Daoy (cell line): ENCODE measurements at places on chromosomes 3 and 15. TPM values are rescaled to one million over a fixed set of nuclear protein-coding genes. Genes with fewer than 3 reads are reported as not detected.
A peak's percentile ranks its signal among the peaks of the same experiment; 100 is the strongest.

DNA sequence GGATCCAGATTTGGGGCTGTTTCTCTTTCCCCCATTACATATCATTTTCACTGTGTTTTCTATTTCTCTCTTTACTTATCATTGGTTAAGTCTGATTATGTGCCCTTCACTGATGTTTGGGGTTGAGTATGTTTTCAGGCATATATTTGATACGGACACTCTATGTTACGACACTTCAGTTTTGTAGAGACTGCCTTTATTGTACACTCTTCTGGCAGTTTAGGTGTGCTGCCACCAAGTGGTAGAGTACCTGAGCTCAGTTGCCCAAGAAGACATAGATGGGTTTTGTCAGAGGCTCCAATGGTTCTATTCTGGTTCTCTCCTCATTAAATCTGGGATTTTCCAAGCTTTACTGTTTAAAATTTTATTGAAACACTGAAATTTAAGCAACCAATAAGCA, 255.0 kb upstream of the ROPN1 start:
- DNase-seq = peak; percentile 36

- DNase-seq = no peak
Measured at GRCh38 chr3:181570472-181570871, 141.3 kb upstream of the SOX2 start.

DNA sequence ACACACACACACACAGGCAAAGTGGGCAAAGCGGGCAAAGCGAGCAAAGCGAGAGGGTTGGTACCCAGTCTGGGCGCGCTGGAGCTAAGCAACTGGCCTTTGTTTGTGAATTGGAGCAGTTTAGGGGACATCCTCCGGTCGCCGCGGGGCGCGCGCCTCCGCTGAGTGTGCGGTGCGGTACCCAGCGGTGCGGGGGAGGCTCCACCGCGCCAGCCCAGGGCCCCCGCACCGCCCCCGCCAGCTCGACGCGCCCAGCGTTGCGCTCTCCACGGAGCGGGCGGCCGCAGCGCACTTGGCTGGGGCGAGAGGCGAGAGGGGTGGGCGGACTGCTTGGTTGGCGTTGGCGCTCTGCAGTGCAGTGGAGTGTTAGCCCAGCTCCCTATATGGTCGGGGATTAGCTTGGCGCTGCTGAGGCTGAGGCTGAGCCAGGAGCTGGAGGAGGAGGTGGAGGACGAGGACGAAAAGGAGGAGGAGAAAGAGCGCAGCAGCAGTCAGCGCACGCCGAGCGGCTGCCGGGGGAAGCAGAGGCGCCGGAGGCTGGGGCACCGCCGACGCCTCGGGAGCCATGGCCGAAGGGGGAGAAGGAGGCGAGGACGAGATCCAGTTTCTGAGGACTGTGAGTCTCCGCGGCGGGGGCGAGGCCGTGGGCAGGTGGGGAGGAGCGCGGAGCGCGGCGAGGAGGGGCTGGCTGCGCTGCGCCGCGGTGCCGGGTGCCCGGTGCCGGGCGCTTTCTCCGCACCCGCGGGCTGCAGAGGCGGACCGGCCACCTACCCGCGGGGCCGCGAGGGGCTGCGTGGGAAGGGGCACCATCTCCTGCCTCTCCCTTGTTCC, at the start of gene RYR3:
TSS of gene RYR3 (plus strand) at position 487 of the 831 bp plus-strand sequence. CDS start at position 566, 79 bp downstream.
- peak; percentile 67 for DNase-seq

DNA sequence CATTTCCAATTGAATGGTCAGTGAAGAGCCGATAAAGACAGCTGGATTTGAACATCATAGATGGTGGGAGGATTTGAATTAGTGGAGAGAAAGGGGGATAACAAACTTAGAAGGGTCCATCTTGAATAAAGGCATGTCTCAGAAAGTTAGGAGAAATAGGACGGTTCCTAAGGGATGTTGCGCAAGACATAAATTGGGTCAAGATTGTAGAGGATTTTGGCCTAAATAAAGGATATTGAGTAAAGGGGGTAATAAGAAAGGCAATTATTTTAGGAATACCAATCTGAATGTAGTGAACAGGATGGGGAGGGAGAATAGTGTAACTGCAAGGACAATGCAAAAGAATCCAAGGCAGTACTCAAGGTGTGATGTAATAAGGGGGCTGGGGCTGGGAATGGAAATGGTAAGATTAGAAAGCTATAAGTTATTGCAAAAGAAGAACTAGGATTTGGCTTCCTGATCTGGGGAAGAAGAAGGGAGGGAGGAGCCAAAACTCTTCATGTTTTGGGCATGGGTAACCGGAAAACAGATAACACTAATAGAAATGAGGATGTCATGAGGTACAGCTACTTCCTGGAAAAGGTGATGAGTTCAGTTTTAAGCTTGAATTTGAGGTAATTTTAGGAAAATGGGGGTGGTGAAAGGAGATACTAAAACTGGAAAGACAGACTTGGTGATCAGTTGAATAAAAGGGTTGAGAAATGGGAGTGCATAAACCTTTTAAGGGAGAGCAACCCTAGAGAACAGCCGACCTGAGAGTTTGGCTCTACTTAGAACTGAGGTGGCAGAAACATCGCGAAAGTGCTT, 17.3 kb upstream of the TRPC1 start:
- no peak for DNase-seq

DNA sequence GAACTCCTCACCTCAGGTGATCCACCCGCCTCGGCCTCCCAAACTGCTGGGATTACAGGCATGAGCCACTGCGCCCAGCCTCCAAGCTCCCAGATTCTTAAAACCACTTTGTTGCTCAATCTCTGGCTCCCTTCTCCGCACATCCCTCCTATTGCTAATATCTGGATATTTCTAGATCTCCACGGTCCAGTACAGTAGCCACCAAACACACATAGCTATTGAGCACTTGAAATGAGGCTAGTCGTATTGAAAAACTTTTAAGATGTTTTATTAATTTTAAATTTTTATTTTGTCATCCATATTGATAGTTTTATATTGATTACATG, 44.3 kb downstream of the SLC28A1 start:
- DNase-seq = no peak

- DNase-seq = no peak
Measured at GRCh38 chr3:160473221-160473620, 23.6 kb upstream of the TRIM59 start.

GRCh38 chr15:89514596-89515406, 18.4 kb upstream of the RHCG start:
- DNase-seq = no peak

DNA sequence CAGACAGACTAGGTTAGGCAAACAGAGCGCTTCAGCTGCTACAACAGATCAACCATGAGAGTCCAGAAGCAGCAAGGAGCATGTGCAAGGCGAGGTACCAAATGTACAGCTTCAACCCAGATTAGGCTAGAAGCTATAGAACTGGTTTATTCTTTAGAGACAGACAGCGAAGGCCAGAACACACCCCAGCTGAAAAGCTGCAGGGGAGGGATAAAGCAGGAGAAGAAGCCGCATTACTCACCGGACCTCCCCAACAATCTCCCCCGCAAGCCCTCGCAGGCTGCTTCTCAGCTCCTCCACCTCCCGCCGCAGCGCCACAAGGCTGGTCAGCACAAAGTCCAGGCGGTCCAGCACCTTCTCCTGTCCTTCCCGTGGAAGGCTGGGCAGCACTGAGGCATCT, 3.3 kb downstream of the RMDN3 start:
- no peak for DNase-seq

DNA sequence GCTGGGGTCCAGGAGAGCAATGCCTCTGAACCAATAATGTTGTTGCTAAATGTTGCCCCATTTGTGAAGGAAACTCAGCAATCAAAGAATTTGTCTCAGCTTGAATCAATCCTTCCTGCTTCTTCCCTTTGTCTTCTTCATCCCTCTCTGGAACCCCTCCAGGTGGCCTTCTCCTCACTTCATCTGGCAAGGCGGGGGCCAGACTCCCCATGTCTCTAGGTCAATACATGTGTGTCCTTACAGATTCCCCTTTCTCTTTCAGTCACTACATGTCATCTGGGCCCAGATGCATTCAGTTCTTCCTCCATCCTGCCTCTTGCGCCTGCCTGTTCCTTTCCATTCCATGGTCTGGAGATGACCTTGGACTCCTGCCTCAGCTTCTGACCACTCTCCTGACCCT, 8.0 kb upstream of the LTF start:
- DNase-seq = no peak

DNA sequence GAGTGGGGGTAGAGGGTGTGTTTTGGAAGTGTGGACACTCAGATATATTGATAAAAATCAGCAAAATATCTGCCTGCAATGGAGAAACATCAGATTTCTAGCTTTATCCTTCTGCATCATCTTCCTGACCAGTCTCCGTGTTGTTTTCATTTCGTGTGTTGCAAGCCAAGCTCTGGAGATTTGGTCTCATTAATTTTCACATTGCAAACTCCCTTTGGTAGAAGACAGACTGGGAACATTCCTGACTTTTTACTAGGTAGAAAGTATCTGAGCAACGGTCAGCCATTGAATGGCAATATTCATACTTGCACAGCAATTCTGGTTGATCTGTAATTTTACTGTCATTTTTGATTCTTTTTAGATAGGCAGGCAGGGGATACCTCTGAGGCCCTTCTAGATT, 30.4 kb downstream of the FSTL1 start:
- no peak for DNase-seq

- DNase-seq = no peak
Measured at GRCh38 chr15:70066004-70066403, 31.7 kb downstream of the TLE3 start.

- no peak for DNase-seq
Measured at GRCh38 chr3:181716966-181717365, 5.2 kb downstream of the SOX2 start.

DNA sequence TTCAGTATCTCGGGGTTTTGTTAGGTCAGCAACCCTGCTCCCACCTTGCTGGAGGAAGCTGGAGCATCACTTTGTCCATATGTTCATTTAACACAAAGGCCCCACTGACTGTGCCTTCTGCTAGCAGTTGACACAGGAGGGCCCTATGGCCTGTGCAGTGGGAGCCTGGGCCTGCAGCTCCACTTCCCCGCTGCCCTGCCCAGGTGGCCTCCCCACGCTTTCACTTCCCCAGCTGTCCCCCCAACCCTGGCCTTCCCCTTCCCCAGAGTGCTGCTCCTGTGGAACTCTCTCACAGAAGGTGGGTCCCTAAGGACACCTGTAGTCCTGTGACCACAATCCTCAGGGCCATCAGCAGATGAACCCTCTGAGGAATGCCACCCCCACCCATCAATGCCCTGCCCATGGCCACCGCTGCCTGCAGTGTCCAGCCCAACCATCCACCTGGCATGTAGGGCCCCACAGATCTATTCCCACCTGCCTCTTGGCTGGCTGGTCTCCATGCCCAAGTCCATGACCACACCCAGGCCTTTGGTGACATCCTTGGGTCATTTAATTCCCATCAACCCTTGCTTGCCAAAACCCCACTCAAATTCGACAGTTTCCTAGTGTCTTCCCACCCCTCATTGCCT, 13.5 kb downstream of the TBC1D21 start:
- DNase-seq = no peak

DNA sequence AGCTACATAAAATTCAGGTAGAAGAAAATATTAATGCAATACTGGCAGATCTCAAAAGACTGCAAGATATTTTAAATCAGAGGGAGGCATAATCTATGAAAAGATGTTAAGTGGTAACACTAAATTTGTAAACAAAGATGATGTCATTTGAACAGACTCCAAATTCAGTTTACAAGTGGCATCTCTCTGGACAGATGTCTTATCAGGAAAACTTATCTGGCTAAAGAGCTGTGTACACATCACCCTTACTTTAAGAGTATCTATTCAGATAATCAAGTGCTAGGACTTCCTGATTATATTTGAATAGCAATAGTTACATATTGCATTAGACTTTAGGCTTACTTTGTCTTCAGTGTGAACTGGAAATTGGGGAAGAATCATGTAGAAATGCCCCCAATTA, 231.5 kb downstream of the WDR72 start:
- DNase-seq = no peak

DNA sequence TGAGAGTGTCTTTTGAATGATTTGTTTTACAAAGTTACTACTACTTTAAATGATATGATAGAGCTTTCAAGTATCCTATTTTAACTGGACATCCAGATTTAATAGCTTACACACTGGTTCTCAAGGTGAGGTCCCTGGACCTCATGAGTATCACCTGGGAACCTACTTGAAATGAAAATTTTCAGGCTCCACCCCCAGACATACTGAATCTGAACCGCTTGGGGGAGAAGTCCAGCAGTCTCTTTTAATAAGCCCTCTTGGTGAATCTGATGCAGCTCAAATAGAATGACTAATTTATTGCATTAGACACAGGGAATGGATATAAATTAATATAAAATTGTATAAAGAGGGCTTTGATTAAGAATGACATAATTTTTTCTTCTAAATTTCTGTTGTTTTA, 29.4 kb upstream of the SLITRK3 start:
- no peak for DNase-seq

GRCh38 chr15:39624806-39625205, 43.9 kb downstream of the THBS1 start:
- DNase-seq = peak; percentile 81

DNA sequence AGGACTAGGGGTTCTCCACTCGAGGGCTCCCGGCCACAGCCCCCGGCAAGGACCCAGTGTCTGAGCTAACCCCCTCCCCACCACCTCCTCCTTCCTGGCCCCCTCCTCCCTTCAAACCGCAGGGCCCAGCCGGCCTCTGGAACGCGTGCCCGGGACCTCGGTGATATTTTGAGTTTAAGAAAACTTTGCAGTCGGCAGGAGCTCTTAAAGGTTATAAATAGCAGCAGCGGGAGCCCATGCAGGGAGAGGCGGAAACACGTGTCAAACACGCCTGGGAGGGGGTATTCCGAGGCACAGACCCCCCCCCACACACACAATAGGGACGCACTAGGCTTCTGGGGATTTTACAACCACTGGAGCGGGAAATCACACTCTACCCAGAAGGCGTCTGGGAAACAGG, 3.1 kb upstream of the PTH1R start:
- no peak for DNase-seq

GRCh38 chr3:103512595-103512994, 1077.8 kb downstream of the ZPLD1 start:
- DNase-seq = no peak

GRCh38 chr3:159894386-159894785, 94.2 kb upstream of the IL12A start:
- DNase-seq = no peak

GRCh38 chr15:79987569-79987955, 16.6 kb upstream of the BCL2A1 start:
- DNase-seq = no peak

Gene CGNL1
- total RNA-seq = 0.30 and 0.34 TPM in 2 replicates

Gene RARB
- 4.7 and 7.1 TPM in 2 replicates for total RNA-seq

Gene CAMK2N2
- 0.11 and 0.95 TPM in 2 replicates for total RNA-seq

Gene EPHB1
- total RNA-seq = 2.5 and 4.2 TPM in 2 replicates

Gene NAALADL2
- total RNA-seq = 1.5 and 8.7 TPM in 2 replicates

Gene CASR
- total RNA-seq = not detected in 2 replicates

Gene IGSF11
- 0.06 and 0.11 TPM in 2 replicates for total RNA-seq

Gene AMOTL2
- total RNA-seq = 99.8 and 102 TPM in 2 replicates

Gene SLC9C1
- total RNA-seq = not detected in 2 replicates

Gene IGSF10
- not detected in 2 replicates for total RNA-seq

Gene BTLA
- total RNA-seq = not detected in 2 replicates

Gene EPHA3
- total RNA-seq = not detected in 2 replicates
